ENCODE measurements at places on chromosomes 3 and 15. TPM values are rescaled to one million over a fixed set of nuclear protein-coding genes. Genes with fewer than 3 reads are reported as not detected.

Gene CFAP161
- polyA plus RNA-seq: 0.12 TPM

Gene CCDC39
- polyA plus RNA-seq: 0.16 TPM

Gene XCR1
- polyA plus RNA-seq: not detected

DNA sequence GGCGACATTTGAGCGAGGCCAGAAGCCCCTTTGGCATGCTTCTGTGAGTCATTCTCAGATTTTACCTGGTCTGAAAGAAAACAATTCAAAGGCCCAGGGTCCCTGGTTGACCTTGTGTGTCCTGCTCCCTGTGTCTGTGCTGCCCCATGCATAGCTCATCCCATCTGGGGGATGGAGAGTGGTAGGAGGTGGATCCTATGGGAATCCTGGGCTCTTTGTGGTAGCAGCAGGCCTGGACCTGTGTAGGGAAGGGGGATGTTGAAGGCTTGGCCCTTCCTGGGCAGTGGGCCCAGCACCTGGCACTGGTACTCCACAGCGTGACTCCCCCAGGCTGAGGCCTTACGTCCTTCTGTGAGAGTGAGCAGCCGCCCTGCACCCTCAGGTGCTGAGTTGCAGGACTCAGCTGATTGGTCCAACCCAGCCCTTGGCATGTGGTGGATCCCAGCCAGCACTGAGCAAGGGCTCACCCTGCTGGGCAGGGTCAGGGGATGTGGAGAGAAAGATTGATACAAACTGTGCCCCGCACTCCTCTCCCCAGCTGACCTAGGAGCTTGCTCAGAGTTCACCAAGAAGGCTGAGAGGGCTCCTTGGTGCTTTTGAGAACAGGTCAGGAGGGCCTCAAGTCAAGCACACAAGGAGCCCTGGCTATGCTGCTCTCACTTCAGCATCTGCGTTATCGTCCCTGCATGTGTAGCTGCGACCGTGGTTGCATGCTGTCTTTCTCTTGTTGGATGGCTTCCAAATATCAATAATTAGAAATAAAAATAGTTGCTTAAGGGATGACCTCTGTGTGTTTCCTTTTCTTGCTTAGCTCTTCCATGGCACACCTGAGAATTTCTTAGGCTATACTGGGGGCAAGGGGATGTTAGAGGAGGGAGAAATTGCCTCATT is 21.4 kb upstream of the JMJD7 start:
- no peak overlapping the region for H3K27ac ChIP-seq
- H3K4me1 ChIP-seq: no peaks in the 10 kb centered on the region
- no peaks in the 10 kb centered on the region for H3K27me3 ChIP-seq
- no peak overlapping the region for H3K4me3 ChIP-seq
- no peak for DNase-seq

- H3K27ac ChIP-seq: no peak overlapping the region
- no peaks in the 10 kb centered on the region for H3K27me3 ChIP-seq
These were observed 20.1 kb upstream of the ST3GAL6 start for GRCh38 chr3:98743071-98743470.

Gene MB21D2
- 0.53 TPM for polyA plus RNA-seq

Gene UBE2Q2
- 15.8 TPM for polyA plus RNA-seq

GRCh38 chr3:194659778-194660177 is 12.2 kb downstream of the LSG1 start:
- no peaks in the 10 kb centered on the region for H3K27me3 ChIP-seq
- H3K4me1 ChIP-seq: no peaks in the 10 kb centered on the region
- H3K27ac ChIP-seq: no peak overlapping the region
- no peak overlapping the region for H3K4me3 ChIP-seq
- DNase-seq: no peak

- H3K27ac ChIP-seq: peak overlapping the region; percentile 98
- H3K4me3 ChIP-seq: peak overlapping the region; percentile 87
- H3K27me3 ChIP-seq: no peaks in the 10 kb centered on the region
- no peak for DNase-seq
- H3K36me3 ChIP-seq: no peaks in the 10 kb centered on the region
- peaks cover 9% of the 10 kb centered on the region for H3K4me1 ChIP-seq
These were observed 72.0 kb upstream of the MAP4 start for GRCh38 chr3:48088056-48088748.

GRCh38 chr3:162492446-162493081 is 996.0 kb downstream of the OTOL1 start:
- no peak for DNase-seq
- H3K4me1 ChIP-seq: no peaks in the 10 kb centered on the region
- no peak overlapping the region for H3K4me3 ChIP-seq
- no peak overlapping the region for H3K27ac ChIP-seq
- no peaks in the 10 kb centered on the region for H3K27me3 ChIP-seq

Gene CPLX3
- polyA plus RNA-seq: not detected

Gene CCDC54
- polyA plus RNA-seq: not detected

GRCh38 chr3:99108508-99108907 is 207.0 kb upstream of the DCBLD2 start:
- no peaks in the 10 kb centered on the region for H3K4me1 ChIP-seq
- no peaks in the 10 kb centered on the region for H3K36me3 ChIP-seq
- H3K27ac ChIP-seq: no peak overlapping the region

Gene HESX1
- polyA plus RNA-seq: 1.4 TPM

DNA sequence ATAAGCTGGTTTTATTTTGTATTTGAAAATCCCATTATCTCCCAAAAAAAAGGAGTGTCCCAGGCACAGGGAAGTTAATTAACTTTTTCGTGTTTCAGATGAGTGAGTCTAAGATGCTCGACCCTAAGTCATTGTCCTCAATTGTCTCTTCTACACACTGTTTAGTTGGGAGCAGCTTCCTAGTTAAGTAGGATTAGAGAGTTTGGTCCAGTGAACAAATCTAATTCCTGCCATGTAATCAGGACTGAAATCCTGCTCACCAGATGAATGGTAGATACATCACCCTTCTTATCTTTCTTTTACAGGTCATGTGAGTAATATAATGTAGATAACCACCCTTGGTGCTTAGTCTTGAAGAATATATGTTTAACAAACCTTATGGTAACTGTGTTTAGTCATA is 228.9 kb upstream of the MANF start:
- H3K4me1 ChIP-seq: no peaks in the 10 kb centered on the region
- no peaks in the 10 kb centered on the region for H3K36me3 ChIP-seq
- no peaks in the 10 kb centered on the region for H3K27me3 ChIP-seq
- no peak for DNase-seq
- no peak overlapping the region for H3K27ac ChIP-seq
- no peak overlapping the region for H3K4me3 ChIP-seq

DNA sequence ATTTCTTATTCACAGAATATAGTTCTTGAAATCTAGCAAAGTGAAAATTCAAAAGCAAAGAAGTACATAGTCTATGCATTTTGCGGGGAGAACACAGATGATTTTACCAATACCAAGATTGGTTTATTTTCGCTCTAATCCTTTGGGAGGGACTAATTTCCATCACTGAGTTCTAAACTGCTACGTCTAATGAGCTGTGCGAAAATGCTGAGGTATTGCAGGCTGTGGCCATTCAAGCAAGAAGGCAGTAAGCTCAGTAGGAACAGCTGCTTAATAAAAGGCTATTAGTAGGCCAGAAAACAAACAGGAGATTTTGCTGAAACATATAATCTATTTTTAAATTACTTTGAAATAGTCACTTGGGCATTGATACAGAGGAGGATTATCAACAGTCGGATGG is 379.0 kb downstream of the CNTN4 start:
- no peaks in the 10 kb centered on the region for H3K27me3 ChIP-seq
- no peaks in the 10 kb centered on the region for H3K36me3 ChIP-seq
- H3K27ac ChIP-seq: no peak overlapping the region
- no peak overlapping the region for H3K4me3 ChIP-seq
- no peaks in the 10 kb centered on the region for H3K4me1 ChIP-seq
- no peak for DNase-seq

Gene ESYT3
- polyA plus RNA-seq: 1.2 TPM

DNA sequence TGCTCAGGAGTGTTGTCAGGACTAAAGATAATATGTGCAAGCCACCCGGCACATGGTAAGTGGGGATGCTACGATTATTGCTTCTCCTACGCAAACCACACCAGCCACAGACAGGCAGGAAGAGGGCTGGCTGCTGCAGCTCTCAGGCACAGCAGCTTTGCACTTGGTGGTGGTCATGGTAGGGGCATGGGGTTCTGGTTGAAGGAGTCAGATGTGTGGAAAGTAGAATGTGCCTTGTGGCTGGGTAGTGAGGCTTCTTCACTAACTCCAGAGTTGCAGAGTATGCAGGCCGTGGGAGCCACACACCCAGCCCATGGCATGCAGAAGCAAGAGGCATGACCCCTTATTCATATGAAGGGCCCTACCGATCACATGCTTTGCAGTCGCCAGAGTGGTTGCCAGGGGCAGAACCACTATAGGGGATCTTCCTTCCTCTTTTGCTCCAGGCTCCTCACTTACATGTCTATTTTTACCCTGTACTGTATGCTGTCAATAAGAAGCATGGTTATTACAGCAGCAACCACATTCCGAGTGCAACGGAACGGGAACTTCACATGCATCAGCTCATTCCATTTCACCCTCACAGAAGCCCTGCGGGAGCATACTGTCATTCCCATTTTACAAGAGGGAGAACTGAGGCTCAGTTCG is 59.2 kb upstream of the HERC1 start:
- H3K36me3 ChIP-seq: no peaks in the 10 kb centered on the region
- peaks cover 3% of the 10 kb centered on the region for H3K4me1 ChIP-seq
- DNase-seq: peak; percentile 40
- H3K4me3 ChIP-seq: no peak overlapping the region

DNA sequence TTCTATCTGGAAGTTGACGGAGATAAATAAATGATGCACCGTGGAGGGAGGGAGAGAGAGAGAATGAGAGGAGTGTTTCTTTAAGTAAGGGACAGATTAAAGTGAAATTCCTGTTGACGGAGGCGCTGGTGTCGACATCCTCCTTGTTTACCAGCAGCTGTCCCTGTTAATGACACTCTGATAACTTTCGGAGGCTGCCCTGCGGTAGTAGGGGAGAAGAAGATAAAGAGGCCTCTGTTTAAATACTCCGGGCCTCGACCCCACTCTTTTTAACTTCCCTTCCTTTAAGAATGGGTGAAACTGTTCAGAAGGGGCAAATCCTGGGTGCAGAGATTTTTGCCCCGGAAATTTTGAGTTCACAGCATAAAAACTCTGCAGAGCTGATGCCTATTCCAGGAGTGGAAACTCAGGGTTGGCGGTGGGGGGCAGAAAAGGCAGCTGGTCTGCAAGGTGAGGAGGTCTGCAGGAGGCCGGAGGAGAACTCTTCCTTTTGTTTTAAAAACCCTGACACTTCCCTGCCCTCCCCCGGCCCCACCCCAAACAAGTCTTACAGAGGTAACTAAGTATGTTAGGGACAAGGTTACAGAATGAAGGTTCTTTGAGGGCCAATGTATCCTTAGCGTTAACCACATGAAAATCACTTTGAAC is 276.6 kb upstream of the NR2F2 start:
- no peak for DNase-seq
- H3K4me1 ChIP-seq: peaks cover 7% of the 10 kb centered on the region
- H3K4me3 ChIP-seq: peak overlapping the region; percentile 35
- H3K27ac ChIP-seq: no peak overlapping the region
- no peaks in the 10 kb centered on the region for H3K27me3 ChIP-seq

- no peak overlapping the region for H3K4me3 ChIP-seq
- no peaks in the 10 kb centered on the region for H3K36me3 ChIP-seq
- H3K4me1 ChIP-seq: peaks cover 17% of the 10 kb centered on the region
- no peak for DNase-seq
These were observed 75.9 kb downstream of the CGNL1 start for GRCh38 chr15:57452090-57452754.

Gene STRC
- 0.46 TPM for polyA plus RNA-seq

- no peak overlapping the region for H3K4me3 ChIP-seq
- no peak overlapping the region for H3K27ac ChIP-seq
- no peaks in the 10 kb centered on the region for H3K4me1 ChIP-seq
- no peaks in the 10 kb centered on the region for H3K27me3 ChIP-seq
- H3K36me3 ChIP-seq: no peaks in the 10 kb centered on the region
These were observed 47.4 kb downstream of the FSIP1 start for GRCh38 chr15:39735120-39735717.

- H3K27ac ChIP-seq: no peak overlapping the region
- H3K4me3 ChIP-seq: no peak overlapping the region
- no peaks in the 10 kb centered on the region for H3K4me1 ChIP-seq
- DNase-seq: no peak
- no peaks in the 10 kb centered on the region for H3K27me3 ChIP-seq
These were observed 38.2 kb upstream of the SNRK start for GRCh38 chr3:43248185-43248583.

DNA sequence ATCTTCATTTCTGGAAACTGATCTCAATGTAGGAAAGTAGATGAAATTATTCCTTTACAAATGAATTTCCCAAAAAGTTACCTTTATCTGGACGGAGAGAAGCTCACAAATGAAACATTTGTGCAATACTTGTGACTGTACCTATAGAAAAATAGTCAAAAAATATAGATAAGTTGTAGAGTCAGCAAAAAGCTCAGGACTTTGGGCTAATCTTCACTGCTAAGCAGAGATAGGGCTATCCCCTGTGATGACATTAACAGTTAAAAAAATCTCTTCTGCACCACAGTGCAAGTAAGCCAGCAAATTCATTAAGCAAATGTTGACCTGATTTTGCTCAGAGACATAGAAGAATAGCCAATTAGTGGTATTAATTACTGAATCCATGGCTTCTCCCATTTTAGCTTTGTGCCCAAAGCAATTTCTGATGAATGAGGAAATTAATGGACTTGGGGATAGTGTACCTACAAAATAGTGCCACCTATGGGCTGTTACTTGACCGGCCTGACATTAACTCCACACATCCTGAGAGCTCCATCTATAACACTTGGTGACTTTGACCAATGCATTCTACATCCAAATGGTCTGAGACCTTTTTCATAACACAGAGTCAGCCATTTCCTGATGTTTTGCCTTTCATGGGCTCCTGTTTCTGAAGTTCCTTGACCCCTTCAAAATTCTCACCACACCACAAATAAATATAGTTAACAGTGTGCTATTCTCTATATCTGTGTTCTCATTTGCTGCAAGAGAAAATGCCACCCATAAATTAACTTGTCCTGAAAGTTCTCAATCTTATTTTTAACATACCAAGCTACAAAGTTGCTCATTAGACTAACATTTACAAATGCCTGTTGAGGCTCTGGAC is 105.0 kb downstream of the SSR3 start:
- H3K36me3 ChIP-seq: no peaks in the 10 kb centered on the region
- no peak overlapping the region for H3K4me3 ChIP-seq
- H3K4me1 ChIP-seq: no peaks in the 10 kb centered on the region
- no peak for DNase-seq
- H3K27me3 ChIP-seq: no peaks in the 10 kb centered on the region

Gene TPRA1
- 25.9 TPM for polyA plus RNA-seq

Gene SCG3
- polyA plus RNA-seq: 67.5 TPM

GRCh38 chr3:172914854-172915253 is 164.3 kb downstream of the ECT2 start:
- DNase-seq: no peak
- no peaks in the 10 kb centered on the region for H3K36me3 ChIP-seq
- H3K27me3 ChIP-seq: no peaks in the 10 kb centered on the region
- H3K4me1 ChIP-seq: peaks cover 48% of the 10 kb centered on the region
- no peak overlapping the region for H3K27ac ChIP-seq

Gene RBM6
- 249 TPM for polyA plus RNA-seq

GRCh38 chr3:103499132-103499900 is 1064.5 kb downstream of the ZPLD1 start:
- no peak for DNase-seq
- H3K27ac ChIP-seq: no peak overlapping the region
- no peaks in the 10 kb centered on the region for H3K36me3 ChIP-seq
- H3K4me3 ChIP-seq: no peak overlapping the region
- no peaks in the 10 kb centered on the region for H3K27me3 ChIP-seq
- no peaks in the 10 kb centered on the region for H3K4me1 ChIP-seq

All from pancreas (tissue), 10 donors.